ENCODE measurements at places on chromosomes 6 and 20.
A peak's percentile ranks its signal among the peaks of the same experiment; 100 is the strongest.

DNA sequence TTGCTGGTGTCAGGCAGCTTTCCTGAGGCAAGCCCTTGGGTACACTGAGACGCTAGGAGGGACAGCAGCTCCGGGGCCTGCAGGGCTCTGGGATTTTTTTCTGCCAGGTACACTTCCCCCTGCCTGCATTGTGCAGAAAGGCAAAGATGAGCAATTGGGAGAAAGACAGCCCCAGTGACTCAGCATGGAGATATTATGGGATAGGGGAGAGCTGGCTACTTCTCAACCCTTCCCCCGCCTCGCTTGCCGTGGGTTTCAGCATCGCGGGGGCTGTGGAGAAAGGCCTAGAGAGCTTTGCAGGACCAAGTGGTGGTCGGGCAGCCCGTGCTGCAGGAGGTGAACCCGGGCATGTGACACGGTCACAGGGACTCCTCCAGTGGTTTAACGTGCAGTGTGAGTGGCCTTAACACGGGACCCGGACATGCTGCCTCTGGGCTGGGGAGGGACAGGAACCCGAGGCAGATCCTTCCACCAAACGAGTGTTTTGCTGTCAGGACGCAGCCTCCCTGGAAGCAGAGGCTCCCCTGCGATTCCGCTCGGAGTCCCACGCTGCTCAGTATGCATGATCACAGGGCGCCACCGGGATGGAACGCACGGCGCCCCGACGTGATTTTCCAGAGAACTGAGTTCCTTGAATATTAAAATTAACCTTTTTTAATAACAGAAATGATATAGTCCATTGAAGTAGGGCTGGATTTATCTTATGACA lies 139.9 kb downstream of the CDH4 start:
- DNase-seq: no peak

DNA sequence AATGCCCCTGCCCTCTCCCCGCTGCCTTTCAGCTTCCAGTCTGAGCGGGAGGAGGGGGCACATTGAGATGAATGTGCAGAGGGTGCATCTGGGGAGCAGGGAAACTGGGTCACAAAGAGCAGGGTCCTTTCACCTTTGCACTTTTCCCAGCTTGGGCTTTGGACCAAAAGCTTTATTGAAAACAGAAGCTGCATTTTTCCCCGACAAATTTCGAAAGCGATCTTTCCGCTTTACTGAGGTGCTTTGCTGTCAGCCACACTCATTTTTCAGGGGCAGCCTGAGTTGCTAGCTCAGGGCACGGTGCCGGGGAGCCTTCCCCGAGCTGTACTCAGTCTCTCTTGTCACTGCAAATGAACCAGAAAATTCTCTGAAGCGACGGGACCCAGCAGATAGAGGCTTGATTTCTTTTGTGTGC lies 283.7 kb upstream of the SOX4 start:
- DNase-seq: no peak

DNA sequence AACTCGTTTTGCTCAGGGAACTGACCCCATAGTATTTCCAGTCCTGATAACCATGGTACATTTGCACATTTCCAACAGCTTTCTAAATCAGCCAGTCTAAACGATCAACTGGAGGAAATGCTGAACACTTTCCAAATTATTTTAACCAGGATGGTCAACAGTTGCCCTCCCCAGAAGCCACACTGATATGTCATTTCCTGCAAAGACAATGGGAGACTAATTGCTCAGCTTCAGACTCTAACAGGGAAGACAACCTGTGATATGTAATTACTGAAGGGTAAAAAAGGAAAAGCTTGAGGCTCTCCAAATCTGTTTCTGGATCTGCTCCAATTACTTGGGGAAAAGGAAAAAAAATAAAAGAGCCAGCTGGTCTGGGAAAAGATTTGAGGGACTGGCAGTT lies 88.8 kb downstream of the FYN start:
- no peak for DNase-seq

GRCh38 chr6:67606906-67607828 lies 1027.9 kb upstream of the ADGRB3 start:
- peak; percentile 38 for DNase-seq

DNA sequence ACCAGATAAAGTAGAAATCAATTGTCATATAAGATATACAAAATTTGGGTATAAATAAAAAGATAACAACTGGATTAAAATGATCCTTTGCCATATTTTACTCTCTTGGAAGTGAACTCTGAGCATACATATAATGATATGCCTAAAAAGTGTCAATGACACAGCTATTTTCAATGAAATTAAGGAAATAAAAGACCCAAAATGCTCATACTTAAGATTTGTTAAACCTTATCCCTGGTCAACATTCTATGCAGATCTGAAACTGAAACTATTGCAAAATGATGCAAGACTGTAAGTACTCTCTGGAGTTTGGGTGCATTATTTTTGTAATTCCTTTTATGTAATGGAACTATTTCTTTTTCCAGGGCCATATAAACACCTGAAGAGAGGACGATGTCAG lies 119.0 kb upstream of the SGK1 start:
- DNase-seq: no peak

DNA sequence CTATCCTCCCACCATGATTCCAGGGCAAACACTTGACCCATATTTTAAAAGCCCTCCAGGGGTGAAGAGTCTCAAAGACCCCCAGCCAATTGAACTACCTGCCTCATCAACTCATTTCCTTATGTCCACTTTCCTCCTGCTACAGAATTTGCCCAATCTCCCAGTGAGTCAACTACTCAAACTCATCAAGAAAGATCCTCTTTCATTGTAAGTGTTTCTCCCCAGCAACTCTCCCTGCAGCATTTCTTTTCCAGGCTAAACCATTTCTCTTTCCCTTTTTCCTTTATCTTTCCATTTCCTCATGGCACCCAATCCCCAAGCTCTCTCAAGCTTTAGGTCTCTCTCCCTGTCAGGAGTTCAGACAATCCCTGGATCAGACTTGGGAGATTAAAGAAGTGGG lies 1.5 kb downstream of the DLK2 start:
- DNase-seq: no peak

DNA sequence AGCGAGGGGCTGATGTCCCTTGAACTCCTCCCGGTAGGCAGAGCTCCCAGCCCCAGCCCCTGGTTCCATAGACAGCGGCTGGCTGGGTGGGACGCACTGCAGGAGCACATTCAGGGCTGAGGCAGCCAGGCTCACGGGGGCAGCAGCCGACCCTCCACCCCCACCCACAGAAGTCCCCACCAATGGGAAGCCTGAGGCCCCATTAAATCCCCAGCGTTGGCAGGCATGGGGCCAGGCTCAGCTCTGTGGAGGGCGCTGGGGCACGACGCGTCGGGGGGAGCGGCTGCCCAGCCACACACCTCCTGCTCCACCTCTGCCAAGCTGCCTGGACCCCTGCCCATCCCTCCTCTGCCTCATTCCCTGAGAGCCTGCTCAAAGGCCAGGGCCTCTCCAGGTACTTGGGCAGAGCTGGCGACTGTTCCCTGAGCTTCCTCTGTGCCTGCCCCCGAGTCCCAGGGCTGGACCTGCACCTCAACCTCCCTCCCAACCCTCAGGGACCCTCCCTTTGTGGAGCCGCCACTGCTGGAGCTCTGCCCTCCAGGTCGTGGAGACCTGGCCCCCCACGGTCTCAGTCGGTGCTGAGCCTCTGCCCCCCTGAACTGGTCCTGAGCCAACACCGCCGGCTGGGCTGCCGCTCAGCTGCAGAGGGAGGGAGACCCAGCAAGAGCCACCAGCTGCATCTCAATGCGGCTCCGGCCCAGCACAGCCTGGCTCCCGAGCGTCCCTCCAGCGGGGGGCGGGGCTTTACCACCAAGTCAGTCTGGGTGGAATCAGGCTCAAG lies 9.1 kb downstream of the CHRNA4 start:
- DNase-seq: no peak

- no peak for DNase-seq
These were observed 7.6 kb downstream of the CD93 start for GRCh38 chr20:23078351-23079015.

DNA sequence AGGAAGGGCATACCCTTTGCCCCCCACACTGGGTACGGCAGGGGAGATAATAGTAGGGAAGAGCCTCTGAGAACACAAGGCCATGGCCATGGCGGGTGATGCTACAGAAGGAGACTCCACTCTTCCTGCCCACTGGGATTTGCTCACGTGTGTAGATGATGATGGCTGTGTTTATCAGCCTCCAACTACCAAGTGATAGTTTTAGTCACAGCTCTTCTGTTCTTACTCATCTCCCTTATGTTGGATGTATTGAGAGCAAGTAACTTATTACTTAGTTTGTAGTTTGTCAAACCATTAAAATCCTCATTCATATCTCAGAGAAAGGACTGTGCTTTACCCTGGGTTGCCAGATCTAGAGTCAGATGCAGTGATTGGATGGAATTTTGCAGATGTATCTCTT lies 66.0 kb downstream of the CDH26 start:
- DNase-seq: no peak

DNA sequence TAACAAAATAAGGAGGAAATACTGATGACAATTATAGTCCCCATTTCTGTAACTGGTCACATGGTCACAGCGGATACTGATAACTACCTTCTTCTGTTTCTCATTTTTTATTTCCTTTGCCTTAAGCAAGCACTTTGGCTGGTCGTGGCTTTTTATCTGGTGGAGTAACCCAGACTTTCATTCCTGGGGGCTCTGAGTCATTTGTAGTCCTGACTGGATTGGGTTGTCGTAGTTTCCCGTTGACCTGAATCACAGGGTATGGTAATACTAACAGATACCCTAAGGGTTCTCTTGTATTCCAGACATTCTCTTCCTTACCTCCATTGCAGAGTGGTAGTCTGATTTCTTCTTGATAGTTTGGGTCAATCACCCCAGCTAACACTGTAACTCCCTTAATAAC lies 500.3 kb upstream of the ADGRB3 start:
- DNase-seq: peak; percentile 49

DNA sequence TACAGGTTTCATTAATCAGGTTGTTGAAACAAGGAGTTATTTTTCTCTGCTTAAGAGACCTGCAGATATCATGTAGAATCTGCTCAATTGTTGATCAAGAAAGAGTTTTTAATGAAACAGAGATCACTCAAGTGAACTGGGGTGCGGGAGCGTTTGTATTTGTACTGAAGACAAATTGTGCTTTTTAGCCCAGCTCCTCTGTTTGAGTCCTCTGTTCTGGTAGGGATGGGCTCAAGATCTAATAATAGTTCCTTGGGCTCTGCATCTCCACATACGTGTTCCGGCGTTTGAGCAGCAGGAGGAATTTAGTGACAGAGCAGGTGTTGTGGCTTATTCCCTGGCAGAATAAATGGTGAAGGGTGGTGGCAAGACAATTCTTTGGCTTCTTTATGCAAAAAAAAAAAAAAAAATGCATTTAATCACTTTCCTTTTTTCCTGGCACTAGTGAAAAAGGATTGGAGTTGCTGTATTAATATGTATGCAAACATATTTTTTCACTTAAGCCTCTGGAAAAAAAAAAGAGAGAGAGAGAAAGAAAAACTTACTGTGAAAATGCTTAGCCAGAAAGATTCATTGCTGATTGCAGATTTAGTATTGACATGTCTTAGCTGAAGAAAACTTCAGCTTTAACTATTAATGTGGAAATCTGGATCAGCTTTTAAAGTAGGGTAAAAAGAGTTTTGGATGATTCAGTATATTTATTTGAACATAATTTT lies 4.0 kb downstream of the CITED2 start:
- peak; percentile 42 for DNase-seq

- no peak for DNase-seq
These were observed 155.2 kb downstream of the SCML4 start for GRCh38 chr6:107668743-107669474.

GRCh38 chr6:96972689-96973088 lies 48.2 kb downstream of the KLHL32 start:
- DNase-seq: no peak

- no peak for DNase-seq
These were observed 835 bp downstream of the PRR18 start for GRCh38 chr6:166307082-166308032.

GRCh38 chr20:59015812-59016711 lies 3.2 kb upstream of the TUBB1 start:
- no peak for DNase-seq

GRCh38 chr20:19709635-19710335 lies 48.3 kb upstream of the RIN2 start:
- no peak for DNase-seq

DNA sequence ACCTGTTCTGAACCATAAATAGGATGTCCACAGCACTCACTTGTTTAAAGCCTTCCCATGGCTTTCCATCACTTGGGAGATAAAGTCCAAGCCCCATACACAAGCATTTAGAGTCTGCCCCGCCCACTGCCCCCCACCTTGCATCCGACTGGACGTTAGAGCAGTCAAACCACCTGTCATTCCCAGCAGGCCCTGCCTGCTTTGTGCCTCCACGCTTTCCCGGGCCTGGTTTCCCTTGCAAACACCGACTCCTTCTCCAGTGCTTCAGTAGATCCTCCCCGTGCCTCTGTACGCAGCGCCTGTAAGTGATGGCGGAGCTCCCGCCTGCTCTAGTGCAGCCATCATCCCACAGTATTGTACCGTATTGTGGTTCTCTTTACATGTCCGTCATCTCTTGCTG lies 38.3 kb upstream of the INSM1 start:
- DNase-seq: no peak

DNA sequence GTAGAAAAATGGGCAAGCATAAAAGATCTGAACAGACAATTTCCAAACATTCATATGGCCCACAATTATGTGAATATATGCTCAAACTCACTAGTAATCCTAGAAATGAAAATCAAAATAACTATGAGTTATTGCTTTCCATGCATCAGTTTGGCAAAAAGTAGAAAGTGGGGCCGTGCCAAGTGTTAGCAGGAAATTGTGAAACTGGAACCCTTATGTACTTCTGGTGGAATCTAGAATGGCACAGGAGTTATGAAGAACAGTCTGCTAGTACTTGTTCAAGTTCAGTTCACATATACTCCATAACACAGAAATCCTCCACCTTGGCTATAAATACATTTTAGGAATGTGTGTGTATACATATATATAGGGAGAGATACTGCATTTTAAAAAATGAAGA lies 89.8 kb downstream of the EYA2 start:
- no peak for DNase-seq

- DNase-seq: no peak
These were observed 36.5 kb downstream of the DZANK1 start for GRCh38 chr20:18430172-18430826.

GRCh38 chr6:121664158-121664557 lies 228.7 kb downstream of the GJA1 start:
- DNase-seq: no peak

GRCh38 chr6:13445005-13445743 lies 42.2 kb downstream of the GFOD1 start:
- peak; percentile 27 for DNase-seq

- no peak for DNase-seq
These were observed 4.6 kb downstream of the GUCA1A start for GRCh38 chr6:42177514-42178364.

DNA sequence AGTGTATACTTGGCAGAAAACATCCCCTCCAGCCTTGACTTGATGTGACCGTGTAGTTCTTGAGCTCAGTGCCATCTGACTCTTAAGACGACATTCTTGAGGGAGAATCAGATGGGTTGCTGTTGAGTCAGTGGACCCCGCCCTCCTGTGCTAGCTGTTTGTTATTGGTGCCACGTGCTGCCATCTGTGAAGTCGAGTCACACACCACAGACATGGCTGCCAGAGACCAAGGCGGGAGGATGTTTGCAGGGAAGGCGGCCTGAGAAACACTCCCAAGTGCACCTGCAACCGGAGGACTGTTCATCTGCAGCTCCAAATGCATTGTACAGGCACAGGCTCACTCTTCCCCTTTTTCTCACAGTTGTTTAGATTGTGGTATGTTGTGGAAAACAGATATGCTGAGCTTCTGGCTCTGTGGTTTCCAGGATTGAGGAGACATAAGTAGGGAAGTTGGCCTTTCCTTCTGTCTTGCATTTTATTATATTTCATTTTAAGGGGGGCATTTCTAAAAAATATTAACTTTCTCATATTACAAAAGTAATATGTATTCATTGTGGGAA lies 345.3 kb upstream of the ZFP64 start:
- DNase-seq: no peak

- DNase-seq: no peak
These were observed 34.5 kb downstream of the APCDD1L start for GRCh38 chr20:58480551-58481336.

Data from brain microvascular endothelial cell (primary cell).